ENCODE measurements at places on chromosomes 2 and 18.

GRCh38 chr2:32627441-32627813 is 423 bp upstream of the TTC27 start:
- peak; percentile 78 for DNase-seq

DNA sequence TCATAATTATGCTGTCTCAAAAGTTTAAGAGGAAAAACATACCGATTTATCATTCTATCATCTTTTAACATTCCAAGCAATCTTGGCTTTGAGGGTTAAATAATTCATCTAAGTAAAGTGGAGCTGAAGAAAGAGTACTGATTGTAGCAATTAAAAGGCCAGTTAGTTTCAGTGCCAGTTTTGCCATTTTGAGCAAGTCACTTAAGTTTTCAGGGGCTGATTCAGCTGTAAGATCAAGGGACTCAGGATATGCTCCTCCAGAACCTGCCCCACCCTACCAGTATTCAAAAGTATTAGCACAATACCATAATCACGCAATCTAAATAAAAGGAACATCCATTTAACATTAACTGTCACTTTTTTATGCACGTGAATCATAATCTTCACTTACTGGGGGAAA is 1.9 kb downstream of the SS18 start:
- DNase-seq: no peak

DNA sequence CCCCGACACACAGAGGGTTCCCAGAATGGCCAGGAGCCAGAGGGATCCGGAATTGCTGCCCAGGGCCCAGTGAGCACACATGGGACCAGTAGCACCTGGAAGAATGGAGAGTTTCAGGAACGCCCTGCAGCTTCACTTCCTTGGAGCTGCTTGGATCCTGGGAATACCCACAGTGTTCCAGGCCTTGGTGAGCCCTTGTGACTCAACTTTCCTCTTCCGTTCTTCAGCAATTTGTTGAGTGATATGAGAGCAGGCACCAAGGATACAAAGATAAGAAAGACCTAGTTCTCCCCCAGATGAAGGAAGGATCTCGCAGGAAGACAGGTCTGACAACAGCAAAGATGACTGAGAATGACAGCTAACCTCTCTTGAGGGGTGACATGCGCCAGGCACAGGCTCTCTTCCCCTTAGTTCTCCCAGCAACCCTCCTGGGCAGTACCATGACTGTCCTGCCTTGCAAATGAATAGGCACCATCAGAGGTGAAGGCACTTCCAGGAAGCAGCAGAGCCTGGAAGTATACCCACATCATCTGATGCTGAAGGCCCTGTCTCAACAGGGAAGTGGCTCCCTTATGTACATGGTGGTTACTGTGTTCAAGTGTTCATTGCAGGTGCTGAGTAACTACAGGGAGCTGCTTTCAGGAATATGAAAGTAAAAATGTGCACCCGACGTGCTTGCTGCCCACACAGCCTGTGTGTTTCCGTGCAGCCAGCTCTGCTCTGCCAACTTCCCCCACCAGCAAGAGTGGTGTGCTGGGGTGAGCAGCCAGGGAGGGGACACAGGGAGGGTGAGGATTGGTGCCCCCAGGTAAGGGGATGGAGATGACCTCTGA is 116.2 kb downstream of the STPG4 start:
- DNase-seq: no peak

- no peak for DNase-seq
Measured at GRCh38 chr2:218298314-218298875, 6.1 kb upstream of the TMBIM1 start.

DNA sequence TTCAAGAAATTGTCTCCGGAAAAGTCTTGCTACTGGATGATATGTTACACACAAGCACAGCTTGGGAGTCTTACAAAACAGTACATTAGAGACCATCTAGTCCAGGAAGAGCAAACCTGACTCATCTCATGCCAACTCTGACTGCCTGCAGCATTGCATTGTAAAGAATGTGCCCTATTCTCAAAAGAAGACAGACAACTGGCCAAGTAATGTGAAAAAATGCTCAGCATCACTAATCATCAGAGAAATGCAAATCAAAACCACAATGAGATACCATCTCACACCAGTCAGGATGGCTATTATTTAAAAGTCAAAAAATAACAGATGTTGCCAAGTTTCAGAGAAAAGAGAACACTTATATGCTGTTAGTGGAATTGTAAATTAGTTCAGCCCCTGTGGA is 42.7 kb upstream of the GORASP2 start:
- DNase-seq: no peak

DNA sequence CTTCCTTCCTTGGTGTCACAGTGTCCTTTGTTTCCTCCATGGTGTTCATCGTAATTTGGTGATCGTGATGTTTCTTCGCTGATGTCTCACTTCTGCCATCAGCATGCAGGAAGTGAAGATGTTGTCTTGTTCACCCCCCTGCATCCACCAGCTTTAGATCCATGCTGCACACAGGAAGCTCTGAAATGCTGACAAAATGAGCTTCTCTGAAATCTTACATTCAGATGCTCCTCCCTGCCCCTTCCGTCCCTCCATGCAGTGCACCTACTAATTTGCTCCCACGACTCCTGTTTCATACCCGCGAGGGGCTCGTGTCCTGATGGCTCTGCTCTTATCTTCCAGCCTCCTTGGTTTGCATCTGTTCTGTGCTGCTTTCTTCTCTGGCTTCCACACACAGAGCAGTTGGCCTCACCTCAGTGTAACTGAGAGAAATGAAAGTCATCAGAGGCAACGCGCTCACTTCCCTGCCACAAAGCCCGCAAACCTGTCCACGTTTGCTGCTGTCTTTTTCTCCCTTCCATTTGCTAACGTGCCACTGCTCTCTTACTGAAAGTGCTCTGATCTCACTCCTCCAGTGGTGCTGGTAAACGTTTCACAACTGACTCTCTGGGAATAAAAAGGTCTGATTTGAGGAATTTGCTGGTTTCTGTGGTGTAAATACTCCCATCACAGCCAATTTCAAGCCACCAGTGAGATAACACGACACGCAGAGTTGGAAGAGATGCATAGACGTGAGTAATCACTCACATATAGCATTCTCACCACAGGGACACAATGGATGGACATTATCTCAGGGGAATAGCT is 41.0 kb upstream of the MGAT4A start:
- no peak for DNase-seq

DNA sequence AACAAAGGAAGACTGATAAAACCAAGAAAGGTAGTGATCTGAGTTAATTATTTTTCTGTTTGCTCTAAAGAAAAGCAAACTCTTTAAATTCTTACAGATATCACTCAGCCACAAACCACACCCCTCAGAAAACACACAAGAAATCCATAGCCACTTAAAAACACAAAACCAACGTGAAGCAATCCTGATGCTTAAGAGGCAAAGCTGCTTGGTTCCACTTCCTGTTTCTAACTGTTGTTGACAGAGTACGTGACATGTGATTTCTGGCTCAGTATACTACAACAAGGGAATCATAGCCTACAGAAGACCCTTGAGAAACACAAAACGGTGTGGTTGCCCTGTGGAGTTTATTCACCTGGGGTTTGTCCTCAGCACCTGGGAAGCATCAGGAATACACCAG is 240.9 kb upstream of the APCDD1 start:
- no peak for DNase-seq

DNA sequence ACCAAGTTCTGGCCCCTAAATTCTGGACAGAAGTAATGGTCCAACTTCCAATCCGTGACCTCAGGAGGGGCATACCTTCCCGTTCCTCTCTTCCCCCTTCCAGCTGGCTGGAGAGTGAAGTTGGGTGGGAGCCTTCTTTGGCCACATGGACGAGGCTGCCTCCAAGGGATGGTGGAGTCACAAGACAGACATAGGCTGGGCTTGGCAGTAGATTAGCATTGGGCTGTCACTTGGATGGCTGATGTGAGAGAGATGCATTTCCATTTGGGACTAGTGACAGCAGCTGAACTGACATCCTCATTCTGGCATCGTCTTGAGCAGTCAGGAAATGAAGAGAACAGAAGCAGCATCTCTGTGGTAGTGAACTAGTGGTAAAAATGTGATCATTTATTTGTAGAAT is 12.6 kb downstream of the NT5DC4 start:
- no peak for DNase-seq

DNA sequence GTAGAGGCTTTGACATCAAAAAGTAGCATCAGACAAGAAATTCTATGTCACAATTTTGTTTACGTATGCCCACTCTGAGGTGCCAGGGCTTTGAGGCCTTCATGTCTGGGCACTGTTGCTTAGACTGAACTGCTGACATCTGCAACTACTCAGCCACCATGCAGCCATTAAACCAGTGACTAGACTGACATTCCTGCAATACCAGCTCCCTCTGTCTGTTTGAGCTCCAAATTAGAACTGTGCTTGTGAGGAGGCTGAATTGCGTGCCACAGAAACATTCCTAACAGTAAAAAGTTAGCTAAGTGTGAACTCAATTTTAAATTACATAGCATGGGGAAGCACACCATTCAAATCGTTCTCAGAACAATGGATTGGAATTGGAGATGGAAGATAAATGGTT is 163.2 kb downstream of the INSIG2 start:
- DNase-seq: no peak
